ENCODE measurements at places on chromosomes 11 and 22. TPM values are rescaled to one million over a fixed set of nuclear protein-coding genes. Genes with fewer than 3 reads are reported as not detected.

GRCh38 chr22:19048531-19048930 lies 73.7 kb downstream of the DGCR2 start:
- H3K4me1 ChIP-seq = peaks cover 11% of the 10 kb centered on the region
- H3K27me3 ChIP-seq = no peaks in the 10 kb centered on the region
- peaks cover 19% of the 10 kb centered on the region for H3K36me3 ChIP-seq
- DNase-seq = no peak
- H3K27ac ChIP-seq = no peak overlapping the region

The HEPHL1 gene
- total RNA-seq = not detected

- no peak for DNase-seq
- peak overlapping the region; percentile 9 for H3K27ac ChIP-seq
- no peaks in the 10 kb centered on the region for H3K27me3 ChIP-seq
- peak overlapping the region; percentile 8 for H3K4me3 ChIP-seq
These were observed 111.6 kb downstream of the SIK3 start for GRCh38 chr11:116986521-116987105.

DNA sequence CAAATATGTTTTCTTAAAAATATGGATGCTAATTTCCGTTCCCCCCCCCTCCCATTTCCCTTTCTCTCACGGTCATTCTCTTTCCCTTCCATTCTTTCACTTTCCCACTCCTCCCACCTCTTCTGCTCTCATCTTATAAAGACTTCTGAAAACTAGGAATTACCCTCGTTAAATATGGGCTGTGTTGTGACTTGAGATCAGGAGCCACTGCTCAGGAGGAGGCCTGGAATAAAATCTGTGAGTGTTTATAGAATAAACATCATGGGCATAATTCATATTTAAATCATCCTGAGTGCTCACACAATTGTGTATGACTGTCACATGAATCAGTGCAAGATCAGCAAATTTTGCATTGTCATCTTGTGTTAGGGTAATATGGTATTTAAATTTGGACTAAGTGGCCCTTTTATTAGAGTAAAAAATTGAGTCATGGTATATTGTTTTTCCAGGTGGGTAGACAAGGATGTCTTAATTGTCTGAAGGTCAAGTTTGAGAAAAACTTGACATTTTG lies 208.0 kb downstream of the DDX10 start:
- H3K27ac ChIP-seq = no peak overlapping the region
- peaks cover 8% of the 10 kb centered on the region for H3K4me1 ChIP-seq
- no peak overlapping the region for H3K4me3 ChIP-seq
- no peak for DNase-seq
- no peaks in the 10 kb centered on the region for H3K36me3 ChIP-seq

The MB gene
- not detected for total RNA-seq

DNA sequence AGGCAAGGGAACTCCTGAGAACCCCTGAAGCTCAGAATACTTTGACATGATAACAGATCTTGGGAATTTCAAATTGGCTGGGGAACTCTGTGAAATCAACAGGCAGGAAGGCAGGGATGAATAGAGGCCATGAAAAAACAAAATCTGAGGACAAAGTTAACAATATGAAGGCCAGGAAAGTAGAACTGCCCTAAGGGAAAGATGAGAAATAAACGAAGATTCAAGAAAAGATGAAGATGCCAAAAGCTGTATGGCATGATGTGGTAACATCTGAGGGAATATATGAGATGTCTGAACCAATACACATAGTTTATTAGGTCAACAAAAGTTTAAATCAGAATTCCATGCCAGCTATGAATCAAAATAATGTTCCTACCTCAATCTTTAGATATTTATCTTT lies 25.0 kb downstream of the SERGEF start:
- peaks cover 6% of the 10 kb centered on the region for H3K4me1 ChIP-seq
- H3K36me3 ChIP-seq = peaks cover 76% of the 10 kb centered on the region
- H3K27me3 ChIP-seq = no peaks in the 10 kb centered on the region
- no peak overlapping the region for H3K4me3 ChIP-seq

- H3K4me1 ChIP-seq = peaks cover 25% of the 10 kb centered on the region
- DNase-seq = peak; percentile 56
- peak overlapping the region; percentile 55 for H3K4me3 ChIP-seq
- H3K36me3 ChIP-seq = peaks cover 5% of the 10 kb centered on the region
- H3K27ac ChIP-seq = peak overlapping the region; percentile 87
These were observed 38.6 kb downstream of the TRMU start for GRCh38 chr22:46373921-46374662.

GRCh38 chr22:28279888-28280287 lies 360.8 kb upstream of the PITPNB start:
- no peak overlapping the region for H3K27ac ChIP-seq
- H3K4me3 ChIP-seq = no peak overlapping the region
- H3K4me1 ChIP-seq = no peaks in the 10 kb centered on the region
- DNase-seq = no peak

Measured in naive thymus-derived CD8-positive, alpha-beta T cell (primary cell).